ENCODE measurements at places on chromosomes 7 and 10.
A peak's percentile ranks its signal among the peaks of the same experiment; 100 is the strongest.

DNA sequence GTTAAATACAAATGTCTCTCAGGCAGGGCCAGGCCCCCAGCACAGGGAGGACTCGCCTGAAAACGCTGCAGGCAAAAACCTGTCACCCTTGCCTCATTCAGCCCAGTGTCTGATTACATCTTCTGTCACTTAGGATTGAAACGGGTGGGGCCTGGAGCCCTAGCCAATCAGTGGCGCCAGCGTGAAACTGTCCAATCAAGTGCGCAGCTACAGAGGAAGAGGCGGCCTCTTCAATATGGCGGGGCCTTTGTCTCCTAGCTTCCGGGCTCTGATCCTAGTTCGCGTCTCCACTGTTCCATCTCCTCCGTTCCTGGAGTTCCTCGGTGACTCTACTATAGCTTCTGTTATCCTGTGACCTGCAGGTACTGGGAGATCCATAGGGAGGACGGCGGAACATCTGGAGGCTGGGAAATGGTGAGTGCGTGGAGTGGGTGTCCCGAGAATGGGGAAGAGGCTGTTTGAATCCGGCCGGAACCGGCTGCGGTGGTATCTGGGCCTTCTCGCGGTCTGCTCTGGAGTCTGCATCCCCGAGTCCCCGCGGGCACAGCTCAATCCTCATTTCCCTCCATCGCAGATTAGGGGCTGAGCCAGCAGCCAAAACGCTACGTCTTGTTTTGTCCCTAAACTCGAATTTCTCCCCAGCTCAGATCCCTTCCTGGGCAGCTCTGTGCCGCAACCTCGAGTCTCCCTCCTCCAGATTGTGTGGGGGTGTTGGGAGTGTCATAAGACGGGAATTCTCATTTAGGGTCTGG lies at the start of gene ZNF736:
Gene ZNF736, plus strand, starts transcription at position 222 of the 752 bp plus-strand sequence. Its CDS starts 190 bp downstream, at position 412.
- DNase-seq: peak; percentile 87

- no peak for DNase-seq
Observed at GRCh38 chr10:74728225-74728624, 98.2 kb upstream of the KAT6B start.

GRCh38 chr7:81330108-81330507 lies 411.3 kb upstream of the SEMA3C start:
- no peak for DNase-seq

DNA sequence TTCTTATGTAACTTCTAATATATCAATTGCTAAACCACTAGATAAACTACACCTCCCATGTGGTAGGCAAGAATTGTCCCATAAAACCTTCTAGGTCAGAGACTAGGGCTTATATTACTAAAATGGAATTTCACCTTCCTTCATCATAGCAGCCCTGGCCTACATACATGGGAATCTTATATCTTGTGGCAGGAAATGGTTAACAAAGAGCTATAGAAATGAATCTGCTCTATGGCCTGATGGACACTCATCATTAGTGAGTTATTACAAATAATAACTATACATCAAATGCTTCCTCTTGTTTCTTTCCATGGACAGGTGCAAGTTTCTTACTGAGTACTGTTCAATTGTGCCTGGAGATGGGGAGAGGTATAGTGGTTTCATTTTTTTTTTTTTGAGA lies 62.3 kb upstream of the PDLIM1 start:
- no peak for DNase-seq

GRCh38 chr7:22351329-22351692 lies 5.6 kb downstream of the RAPGEF5 start:
- DNase-seq: no peak

GRCh38 chr7:69640216-69640615 lies 41.9 kb downstream of the AUTS2 start:
- no peak for DNase-seq

- DNase-seq: no peak
Observed at GRCh38 chr7:78218051-78218450, 419.5 kb downstream of the PHTF2 start.

DNA sequence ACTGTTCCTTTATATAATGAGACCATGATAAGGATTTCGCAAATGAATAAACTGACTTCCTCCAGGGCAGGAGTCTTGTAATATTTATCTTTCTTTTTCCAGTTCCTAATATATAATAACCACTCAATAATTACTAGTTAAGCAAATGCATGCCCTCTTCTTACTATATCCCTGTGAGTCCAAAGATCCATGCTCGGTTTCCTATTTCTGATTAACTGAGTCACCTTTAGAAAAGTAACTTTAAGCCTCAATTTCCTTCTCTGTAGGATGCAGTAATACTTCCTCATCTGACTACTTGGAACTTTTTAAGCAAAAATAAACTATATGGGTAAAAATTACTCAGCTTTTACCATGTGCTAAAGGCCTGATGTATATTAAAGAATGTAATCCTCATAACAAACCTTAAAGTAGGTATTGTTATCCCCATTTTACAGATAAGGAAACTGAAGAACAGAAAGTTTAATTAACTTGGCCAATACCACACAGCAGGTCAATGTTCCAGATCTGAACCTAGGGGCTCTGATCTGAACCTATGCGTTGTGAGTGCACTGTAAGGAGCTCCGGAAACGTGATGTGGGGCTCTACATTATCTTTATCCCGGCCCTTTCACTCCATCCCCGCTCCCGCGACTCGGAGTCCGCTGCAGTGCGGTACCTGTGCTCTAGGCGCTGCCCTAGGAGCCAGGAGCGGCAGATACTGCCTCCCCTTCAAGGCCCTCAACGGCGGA lies 458 bp downstream of the COX15 start:
- no peak for DNase-seq

DNA sequence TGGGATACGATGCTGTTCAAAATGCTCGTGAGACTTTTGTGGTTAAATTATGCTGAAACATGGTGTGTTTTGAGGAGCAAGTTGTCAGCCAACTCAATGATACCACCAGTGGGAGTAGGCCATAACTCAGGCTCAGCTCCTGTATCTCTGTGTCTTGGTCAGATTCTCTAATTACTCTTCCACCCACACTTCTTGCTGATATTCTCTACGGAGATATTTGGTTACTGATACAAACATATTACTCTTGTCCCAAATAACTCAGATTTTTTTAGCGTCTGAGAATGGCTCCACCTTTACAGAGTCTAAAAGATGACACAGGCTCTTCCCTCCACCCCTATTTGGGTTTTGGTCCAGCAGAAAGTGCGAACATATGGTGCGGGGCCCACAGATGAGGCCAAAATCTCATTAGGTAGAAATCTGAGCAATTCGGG lies 168.9 kb downstream of the PKD1L1 start:
- no peak for DNase-seq

GRCh38 chr10:100253041-100253440 lies 14.4 kb downstream of the CWF19L1 start:
- DNase-seq: no peak

GRCh38 chr10:33223326-33224000 lies 111.0 kb downstream of the NRP1 start:
- DNase-seq: no peak

DNA sequence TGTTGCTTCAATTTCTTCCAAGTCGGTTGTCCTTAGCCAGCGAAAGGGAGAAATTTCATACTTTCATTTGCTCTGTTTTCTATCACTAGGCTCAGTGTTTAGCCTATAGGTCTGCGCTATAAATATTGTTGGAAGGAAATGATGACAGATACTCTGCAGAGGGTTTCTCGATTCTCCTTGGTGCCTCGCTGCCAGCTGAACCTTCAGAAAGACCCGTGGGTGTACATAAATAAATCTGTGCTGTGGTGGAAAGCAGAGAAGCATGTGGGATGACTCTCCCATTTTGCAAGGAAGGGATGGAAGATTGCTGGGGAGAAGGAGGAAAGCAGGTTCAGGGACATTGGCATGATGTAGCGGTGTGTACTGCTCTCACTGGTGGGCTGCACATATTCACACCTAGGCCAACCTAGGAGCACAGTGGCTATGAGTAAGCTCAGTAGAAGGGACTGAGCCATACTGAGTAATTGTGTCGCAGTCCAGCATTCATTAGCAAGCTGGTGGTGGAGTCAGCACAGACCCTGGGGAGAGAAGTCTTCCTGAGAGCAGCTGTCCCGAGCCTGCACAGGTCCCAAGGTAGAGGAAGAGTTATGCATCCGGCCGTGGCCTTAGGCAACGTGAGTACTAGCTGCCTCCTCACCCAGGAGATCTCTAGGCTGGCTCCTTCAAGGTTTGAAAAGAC lies 50.5 kb downstream of the PNLIPRP3 start:
- DNase-seq: peak; percentile 9

GRCh38 chr7:20783700-20784387 lies 2.8 kb downstream of the SP8 start:
- DNase-seq: peak; percentile 75

- no peak for DNase-seq
Observed at GRCh38 chr7:6409944-6410693, 37.6 kb downstream of the DAGLB start.

DNA sequence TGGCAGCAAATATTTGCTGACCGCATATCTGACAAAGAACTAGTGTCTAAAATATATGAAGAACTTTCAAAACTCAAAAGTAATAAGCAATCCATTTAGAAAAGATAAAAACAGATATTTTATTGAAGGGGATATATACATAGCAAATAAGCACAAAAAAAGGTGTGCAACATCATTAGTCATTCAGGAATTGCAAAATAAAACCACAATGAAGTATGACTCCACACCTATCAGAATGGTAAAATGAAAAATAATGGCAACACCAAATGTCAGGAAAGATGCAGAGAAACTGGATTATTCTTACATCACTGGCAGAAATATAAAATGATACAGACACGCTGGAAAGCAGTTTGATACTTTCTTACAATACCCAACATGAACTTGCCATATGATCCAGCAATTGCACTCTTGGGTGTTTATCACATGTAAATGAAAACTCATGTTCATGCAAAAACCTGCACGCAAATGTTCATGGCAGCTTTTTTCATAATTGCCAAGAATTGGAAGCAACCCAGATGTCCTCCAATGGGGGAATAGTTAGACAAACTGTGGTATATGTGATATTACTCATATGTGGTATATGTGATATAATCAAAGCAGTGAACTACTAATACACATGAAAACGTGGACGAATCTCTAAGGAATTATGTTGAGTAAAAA lies 645.5 kb downstream of the GRID1 start:
- DNase-seq: no peak

DNA sequence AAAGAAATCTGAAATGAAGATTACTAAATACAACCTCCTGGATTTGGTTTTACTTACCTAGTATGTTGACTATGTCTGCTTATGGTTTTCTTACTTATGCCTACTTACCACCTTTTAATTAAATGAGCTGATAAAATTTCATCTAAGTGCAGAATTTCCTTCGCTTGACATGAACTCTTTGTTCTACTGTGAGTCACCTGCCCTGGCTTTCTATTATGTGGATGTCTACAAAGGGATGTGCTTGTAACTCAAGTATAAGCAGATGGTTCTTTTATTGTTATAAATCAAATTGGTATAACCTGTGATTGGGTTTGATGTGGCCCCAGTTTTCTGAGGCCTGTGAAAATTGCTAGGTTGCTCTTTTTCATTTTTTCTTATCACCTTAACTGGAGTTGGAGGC lies 389.1 kb upstream of the ANKRD30A start:
- no peak for DNase-seq

GRCh38 chr7:139159900-139160675 lies 50.6 kb upstream of the ZC3HAV1 start:
- DNase-seq: peak; percentile 6

GRCh38 chr10:20017961-20018360 lies 201.7 kb downstream of the PLXDC2 start:
- DNase-seq: no peak

- no peak for DNase-seq
Observed at GRCh38 chr7:64667311-64667710, 1.4 kb downstream of the ZNF107 start.

DNA sequence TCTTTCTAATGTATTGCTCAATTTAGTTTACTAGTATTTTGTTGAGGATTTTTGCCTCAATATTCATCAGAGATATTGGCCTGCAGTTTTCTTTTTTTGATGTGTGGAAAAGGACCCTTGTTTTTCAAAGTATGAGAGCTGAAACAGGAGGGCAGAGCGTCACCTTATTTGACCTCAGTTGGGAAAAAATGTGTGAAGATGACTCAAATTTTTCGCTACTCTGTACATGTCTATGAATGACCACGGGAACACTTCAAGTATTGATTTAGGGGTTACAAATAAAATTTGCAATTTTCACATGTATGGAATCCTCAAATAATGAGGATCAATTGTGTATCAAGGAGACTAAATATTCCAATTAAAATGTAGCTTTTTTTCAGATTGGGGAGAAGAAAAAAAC lies 103.1 kb downstream of the ZFAND4 start:
- no peak for DNase-seq

- no peak for DNase-seq
Observed at GRCh38 chr10:30742471-30742870, 112.9 kb upstream of the LYZL2 start.

- DNase-seq: no peak
Observed at GRCh38 chr10:44818701-44819127, 92.4 kb upstream of the TMEM72 start.

- no peak for DNase-seq
Observed at GRCh38 chr10:121373411-121373810, 224.8 kb downstream of the FGFR2 start.

- peak; percentile 59 for DNase-seq
Observed at GRCh38 chr10:59362144-59362958, at the start of gene FAM13C. TSS of gene FAM13C (minus strand) at chr10:59362549. CDS start at chr10:59362460, 89 bp downstream.

DNA sequence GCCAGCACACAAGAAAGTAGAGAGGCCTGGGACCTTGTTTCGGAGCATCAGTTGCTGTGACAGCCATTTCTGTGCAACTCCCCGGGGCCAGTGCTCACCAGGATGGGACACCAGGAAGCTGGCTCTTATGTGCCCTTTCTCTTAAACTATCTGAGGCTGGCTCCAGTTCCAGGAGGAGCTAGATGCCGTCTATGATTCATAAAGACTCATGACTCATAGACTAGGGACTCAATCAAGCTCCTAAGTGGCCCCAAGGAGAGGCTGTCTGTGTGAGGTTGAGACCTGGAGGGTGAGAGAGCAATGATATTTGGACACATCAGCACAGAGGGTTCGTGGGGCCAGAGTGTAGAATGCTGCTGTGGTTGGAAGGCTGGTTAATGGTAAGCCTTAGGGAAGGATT lies 580.1 kb downstream of the CCSER2 start:
- no peak for DNase-seq

- DNase-seq: no peak
Observed at GRCh38 chr10:8583096-8583495, 528.6 kb downstream of the GATA3 start.

Data from MG63 (cell line).